ENCODE measurements at places on chromosomes 2 and 18.
A peak's percentile ranks its signal among the peaks of the same experiment; 100 is the strongest.

- H3K4me3 ChIP-seq: no peak overlapping the region
- H3K4me1 ChIP-seq: peaks cover 26% of the 10 kb centered on the region
- peak overlapping the region; percentile 43 for H3K27ac ChIP-seq
- DNase-seq: no peak
- no peaks in the 10 kb centered on the region for H3K27me3 ChIP-seq
Observed at GRCh38 chr2:100214265-100214971, 72.0 kb upstream of the AFF3 start.

DNA sequence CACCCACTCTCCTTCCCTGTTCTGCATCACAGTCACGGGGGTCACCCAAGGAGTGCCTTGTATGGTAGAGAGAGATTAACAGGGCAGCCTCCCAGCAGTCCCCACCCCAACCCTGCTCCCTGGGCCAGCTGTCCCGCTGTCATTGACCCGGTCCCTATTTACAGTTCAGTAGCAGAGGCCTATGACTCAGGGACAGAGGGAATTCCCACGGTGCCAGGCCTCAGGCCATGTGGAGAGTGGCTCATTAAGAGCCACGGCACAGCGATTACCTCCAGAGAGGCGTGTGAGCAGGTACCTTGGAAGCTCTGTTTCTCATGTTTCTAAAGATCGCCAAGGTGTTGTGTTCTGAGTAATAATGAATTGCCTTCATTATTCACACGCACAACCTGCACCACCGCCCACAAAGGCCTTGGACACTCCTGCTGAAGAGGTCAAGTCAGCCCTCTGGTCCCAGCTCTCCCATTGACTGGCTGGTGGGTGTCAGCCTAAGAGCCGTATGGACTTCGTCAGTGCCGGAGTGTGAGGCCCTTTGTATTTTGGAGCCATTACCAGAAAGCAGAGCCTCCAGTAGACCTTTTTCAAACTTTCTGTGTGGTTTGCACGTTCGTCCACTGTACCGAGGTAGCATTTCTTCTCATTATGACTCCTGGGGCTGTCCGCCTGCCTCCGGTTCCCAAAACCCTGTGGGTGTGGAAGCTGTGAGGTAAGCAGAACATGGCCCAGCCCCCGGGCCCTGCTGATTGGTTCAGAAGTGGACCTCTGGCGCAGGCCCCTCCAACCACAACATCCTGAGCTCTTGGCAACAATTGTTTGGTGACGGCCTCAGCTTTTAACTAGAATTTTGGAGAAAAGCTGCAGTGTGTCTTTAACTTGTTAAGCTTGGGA, 47.0 kb downstream of the SERTAD2 start:
- H3K27me3 ChIP-seq: no peaks in the 10 kb centered on the region
- H3K4me1 ChIP-seq: peaks cover 13% of the 10 kb centered on the region
- H3K4me3 ChIP-seq: peak overlapping the region; percentile 85
- peak overlapping the region; percentile 89 for H3K27ac ChIP-seq
- H3K36me3 ChIP-seq: no peaks in the 10 kb centered on the region

GRCh38 chr2:189175869-189176433, 3.6 kb downstream of the COL5A2 start:
- H3K27me3 ChIP-seq: peaks cover 21% of the 10 kb centered on the region
- DNase-seq: no peak
- H3K4me1 ChIP-seq: peaks cover 7% of the 10 kb centered on the region
- no peak overlapping the region for H3K27ac ChIP-seq
- H3K36me3 ChIP-seq: no peaks in the 10 kb centered on the region

DNA sequence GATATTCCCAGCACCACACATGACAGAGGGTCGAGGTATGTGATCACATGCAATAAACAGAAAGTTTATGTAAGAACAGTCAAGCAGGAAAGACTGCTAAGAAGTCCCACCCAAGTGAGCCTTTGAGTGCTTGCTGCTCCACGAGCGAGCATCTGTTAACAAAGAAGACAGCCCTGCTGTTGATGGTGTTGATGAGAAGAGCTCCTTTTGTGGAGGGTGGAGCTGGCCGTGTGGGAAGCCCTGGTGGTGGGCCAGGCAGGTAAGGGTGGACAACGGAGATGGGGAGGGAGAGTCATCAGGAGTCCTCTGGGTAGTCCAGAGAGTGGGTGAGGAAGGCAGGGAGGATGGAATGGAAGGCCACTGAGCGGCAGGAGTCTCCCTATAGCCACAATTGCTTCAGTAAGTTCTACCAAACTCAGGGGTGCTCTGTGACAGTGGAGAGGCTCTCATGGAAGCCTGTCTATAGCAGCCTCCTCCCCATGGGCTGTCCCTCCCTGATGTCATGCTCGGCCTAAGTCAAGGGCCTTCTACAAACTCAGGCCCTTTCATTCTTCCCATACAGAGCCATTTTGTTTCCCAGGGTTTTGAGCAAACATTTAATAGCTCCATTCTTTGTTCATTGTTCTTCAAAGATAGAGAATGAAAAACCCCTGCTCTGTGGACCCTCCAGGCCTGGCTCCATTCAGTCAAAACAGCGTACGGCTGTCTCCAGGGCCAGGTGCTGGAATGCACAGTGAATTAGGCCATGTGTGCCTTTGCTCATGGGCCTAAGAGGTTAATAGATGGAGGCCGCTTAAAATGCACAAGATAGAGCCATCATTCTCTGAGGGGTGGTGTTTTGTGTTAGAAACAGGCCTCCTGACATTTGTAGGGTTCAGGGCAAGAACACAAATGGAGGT, 494.2 kb upstream of the RAB6C start:
- no peaks in the 10 kb centered on the region for H3K4me1 ChIP-seq
- no peak overlapping the region for H3K27ac ChIP-seq

GRCh38 chr2:225993430-225993829, 593.9 kb downstream of the NYAP2 start:
- H3K36me3 ChIP-seq: no peaks in the 10 kb centered on the region
- H3K4me3 ChIP-seq: no peak overlapping the region
- H3K27me3 ChIP-seq: no peaks in the 10 kb centered on the region
- no peaks in the 10 kb centered on the region for H3K4me1 ChIP-seq

GRCh38 chr18:24862201-24862816, 401.9 kb downstream of the HRH4 start:
- peaks cover 2% of the 10 kb centered on the region for H3K36me3 ChIP-seq
- no peak for DNase-seq
- H3K4me3 ChIP-seq: no peak overlapping the region
- H3K4me1 ChIP-seq: no peaks in the 10 kb centered on the region
- peaks cover 1% of the 10 kb centered on the region for H3K27me3 ChIP-seq

DNA sequence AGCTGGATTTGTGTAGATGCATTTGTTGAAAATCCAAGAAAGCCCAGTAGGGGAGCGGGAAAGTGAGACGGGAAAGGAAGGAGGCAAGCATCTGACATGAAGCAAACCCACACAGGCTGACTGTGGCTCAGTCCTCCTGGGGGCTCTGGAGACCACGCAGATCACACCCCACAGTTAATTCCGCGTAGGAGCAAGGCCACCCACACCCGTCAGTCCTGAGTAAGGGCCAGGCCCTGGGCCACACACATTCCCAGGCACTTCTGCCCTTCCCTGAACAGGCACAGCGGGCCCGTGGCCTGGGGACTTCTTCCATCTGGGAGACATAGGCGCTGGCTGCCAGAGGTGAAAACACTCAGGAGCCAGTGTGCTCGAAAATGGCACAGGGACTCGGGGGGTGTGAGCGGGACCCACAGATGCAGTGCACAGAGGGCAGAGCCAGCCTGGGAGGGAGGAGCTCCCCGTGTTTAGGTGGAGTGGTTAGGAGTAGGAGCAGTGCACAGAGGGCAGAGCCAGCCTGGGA, 19.4 kb upstream of the PRLH start:
- H3K27me3 ChIP-seq: peaks cover 5% of the 10 kb centered on the region
- no peak for DNase-seq
- H3K36me3 ChIP-seq: no peaks in the 10 kb centered on the region
- peaks cover 4% of the 10 kb centered on the region for H3K4me1 ChIP-seq

GRCh38 chr2:150387586-150388288, 99.7 kb downstream of the RND3 start:
- no peaks in the 10 kb centered on the region for H3K4me1 ChIP-seq
- H3K27me3 ChIP-seq: no peaks in the 10 kb centered on the region
- H3K27ac ChIP-seq: no peak overlapping the region
- no peak overlapping the region for H3K4me3 ChIP-seq
- no peak for DNase-seq

All from T-helper 17 cell (primary cell).